ENCODE measurements at places on chromosomes 11 and 22.

- DNase-seq, result no peak
These were observed 76.3 kb downstream of the FAM168A start for GRCh38 chr11:73521621-73522020.

- DNase-seq, result no peak
These were observed 148.1 kb downstream of the DYNC2H1 start for GRCh38 chr11:103257360-103257759.

DNA sequence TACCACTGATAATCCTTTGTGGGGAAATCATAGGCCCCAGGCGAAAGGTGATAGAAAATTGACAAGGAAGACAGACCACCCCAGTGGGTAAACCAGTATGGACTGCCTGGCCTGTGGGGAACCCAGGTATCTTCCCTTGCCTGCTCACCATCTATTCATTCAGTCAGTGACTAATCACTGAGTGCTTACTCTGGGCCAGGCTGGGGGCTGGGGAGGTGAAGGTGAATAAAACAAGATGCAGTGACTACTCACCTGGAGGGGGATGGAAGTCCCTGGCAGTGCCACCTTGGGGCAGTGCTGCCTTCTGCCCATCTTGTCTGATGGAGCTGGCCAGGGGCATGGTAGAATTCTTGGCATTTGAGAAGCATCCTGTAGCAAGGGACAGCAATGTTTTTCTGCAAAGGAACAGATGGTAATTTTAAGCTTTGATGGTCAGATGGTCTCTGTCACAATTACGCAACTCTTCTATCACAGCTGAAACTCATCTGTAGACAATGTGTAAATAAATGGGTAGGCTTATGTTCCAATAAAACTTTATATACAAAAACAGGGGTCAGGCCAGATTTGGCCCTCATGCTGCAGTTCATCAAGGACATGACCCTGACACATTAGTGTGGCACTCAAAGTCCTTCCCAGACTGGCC lies 4.6 kb downstream of the ISX start:
- peak; percentile 29 for DNase-seq

DNA sequence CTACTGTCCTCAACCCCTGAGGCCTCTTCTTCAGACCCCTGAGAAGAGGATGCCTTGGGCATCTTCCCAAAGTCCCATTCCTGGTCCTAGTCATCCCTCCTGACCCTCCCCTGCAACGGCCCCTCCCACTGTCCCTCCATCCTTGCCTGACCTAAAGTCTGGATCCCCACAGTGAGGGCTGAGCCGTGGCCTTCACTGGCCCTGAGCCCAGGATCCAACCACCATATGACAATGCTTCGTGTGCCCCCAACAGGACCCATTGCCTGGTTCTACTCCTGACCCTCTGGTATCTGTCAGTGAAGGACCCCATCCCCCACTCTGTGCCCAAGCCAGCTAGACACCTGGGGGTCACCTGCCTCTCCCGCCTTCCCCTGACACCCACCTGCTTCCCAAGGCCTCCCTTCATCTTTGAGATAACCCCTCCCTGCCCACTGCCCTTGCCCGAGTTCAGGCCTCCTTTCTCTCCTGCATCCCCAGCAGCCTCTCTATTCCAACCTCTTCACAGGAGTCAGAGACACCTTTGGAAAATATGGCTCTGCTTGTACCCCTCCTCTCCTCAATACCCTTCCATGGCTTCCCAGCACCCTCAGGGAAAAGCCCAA lies 48.0 kb downstream of the LRRC32 start:
- peak; percentile 83 for DNase-seq

- no peak for DNase-seq
These were observed 123.6 kb downstream of the ADAMTS15 start for GRCh38 chr11:130571947-130572584.

- peak; percentile 40 for DNase-seq
These were observed 130.8 kb downstream of the WT1 start for GRCh38 chr11:32304521-32304920.

DNA sequence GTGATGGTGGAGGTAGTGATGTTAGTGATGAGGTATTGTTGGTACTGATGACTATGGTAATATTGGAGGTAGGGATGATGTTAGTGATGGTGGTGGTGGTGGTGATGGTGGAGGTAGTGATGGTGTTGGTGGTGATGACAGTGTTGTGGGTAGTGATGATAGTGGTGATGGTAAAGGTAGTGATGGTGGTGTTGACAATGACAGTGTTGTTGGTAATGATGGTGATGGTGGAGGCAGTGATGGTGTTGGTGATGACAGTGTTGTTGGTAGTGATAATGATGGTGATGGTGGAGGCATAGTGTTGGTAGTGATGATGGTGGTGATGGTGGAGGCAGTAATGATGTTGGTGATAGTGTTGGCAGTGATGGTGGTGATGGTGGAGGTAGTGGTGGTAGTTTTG lies 65.1 kb downstream of the MYO7A start:
- no peak for DNase-seq

DNA sequence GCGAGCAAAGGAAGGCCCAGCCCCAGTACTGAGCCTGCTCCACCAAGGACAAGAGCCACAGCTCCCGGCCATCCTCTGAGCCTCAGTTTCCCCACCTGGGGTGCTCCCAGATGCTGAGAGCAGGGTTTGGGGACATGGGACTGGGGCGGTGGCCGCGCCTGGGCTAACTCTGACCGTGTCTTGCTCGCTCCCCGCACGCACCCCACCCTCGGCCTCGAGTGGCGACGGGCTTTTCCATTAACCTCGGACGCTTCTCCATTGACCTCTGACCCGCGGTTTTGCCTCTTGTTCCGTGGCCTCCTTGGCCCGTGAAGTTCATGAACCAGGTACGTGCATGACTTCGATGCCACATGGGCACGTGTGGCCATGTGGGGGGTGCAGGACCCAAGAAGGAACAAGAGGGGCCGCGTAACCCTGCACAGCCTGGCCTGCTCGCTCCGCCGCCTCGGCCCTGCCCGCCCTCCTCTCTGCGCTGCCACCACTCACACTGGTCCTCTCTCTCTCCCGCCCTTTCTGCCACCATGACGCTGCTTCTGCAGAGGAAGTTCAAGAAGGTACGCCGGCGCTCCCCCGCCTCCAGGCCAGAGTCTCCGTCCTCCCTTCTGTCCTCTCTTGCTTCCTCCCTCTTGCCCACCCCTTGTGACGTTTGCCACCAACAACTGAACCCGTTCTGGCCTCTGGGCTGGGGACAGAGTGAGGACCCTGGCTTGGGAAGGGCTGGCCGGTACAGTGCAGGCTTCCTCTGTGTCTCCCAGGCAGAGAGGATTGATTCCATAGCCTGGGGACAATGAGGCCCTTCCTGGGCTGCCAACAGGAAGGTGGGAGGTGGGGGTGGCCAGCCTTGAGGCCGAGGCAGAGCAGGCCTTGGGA lies 6.9 kb downstream of the TNNT3 start:
- DNase-seq, result no peak

- DNase-seq, result no peak
These were observed 335.3 kb upstream of the SYN3 start for GRCh38 chr22:33393432-33393831.

DNA sequence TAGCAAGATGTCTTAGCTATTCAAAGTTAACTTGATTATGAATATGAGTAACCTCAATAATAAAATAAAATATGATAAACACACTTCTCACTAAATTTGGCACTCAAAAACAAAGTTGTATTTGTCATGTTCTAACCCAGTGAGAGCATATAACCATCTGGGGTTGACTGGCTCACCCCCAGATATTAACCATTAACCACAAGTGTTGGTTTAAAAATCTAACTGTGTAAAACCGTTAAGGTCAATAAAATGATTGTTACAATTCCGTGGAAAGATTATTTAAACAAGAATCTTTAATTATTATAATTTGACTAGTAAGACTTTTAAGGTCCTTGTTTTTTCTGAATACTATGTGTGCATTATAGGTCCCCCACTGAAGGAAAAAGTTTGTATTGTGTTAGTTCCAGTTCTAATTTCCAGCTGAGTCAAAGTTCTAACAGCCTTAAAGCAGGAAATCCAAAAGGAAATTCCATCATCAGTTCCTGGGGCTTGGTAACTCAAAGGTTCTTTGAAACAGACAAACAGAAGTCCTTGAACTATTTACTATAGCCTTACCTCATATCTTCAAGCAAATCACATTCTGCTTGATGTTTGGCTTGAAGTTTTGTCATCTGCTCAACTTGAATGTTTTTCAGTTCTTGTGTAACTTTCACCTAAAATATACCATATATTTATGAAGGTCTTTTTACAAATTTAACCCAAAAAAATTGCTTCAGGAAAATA lies 2.5 kb downstream of the FCHSD2 start:
- DNase-seq, result no peak

DNA sequence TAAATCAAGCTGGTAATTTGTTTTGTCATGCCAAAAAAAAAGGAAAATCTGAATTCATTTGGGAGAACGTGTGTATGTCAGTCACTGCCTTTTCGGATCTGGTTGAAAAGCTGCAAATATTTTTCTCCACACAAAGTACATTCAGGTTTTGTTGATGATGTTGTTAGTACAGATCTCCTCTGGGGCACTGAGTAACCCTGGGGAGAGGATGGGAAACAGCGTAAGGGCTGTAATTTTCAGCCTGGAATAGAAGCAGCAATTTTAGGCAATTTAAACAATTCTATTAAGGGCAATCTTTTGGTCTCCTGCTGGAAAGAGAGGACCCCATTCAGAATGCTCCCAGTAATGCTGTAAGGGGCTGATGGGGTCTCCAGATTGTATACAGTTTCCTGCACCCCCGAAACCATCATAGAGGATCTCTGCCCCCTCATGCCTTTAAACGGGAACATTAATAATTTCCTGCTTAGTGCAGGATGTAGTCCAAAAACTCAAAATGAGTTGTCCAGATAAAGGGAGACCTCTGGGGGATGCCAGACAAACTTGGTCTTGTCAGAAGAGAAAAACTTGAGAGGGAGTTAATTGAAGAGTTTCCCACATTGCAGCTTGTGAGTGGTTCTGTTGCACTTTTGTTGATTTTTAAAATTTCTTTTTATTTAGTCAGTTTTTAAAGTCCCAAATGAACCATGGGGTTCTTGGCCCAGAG lies 132.3 kb downstream of the COMMD9 start:
- no peak for DNase-seq

- no peak for DNase-seq
These were observed 4.2 kb upstream of the LRRC32 start for GRCh38 chr11:76674517-76675400.

DNA sequence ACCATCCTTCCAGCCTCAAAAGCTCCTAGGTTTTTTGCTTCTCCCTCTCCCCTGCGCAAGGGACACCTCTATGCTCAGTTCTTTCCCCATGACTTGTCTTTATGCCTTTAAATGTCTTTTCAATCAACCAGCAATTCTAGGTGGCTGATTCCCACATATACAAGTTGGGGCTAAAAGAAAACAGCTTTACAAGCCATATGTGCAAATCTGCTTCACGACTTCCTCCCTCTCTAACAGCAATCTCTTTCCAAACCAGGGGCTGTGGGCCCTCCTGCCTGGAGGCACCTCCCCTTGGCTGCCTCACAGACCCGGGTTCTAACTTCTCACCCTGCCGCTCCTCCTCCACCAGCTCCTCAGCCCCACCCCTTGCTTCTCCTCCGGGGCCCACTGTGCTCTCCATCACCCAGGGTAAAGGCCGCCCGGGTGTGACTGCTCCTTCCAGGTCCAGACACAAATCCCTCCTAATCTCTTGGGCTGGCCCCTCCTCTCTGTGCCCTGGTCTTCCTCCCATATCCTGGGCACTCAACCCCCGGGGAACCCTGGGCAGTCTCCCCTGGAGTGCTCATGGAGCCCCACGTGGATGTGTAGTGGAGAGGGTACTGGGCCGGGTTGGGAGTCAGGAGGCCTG lies 14.1 kb downstream of the TMPRSS13 start:
- no peak for DNase-seq

DNA sequence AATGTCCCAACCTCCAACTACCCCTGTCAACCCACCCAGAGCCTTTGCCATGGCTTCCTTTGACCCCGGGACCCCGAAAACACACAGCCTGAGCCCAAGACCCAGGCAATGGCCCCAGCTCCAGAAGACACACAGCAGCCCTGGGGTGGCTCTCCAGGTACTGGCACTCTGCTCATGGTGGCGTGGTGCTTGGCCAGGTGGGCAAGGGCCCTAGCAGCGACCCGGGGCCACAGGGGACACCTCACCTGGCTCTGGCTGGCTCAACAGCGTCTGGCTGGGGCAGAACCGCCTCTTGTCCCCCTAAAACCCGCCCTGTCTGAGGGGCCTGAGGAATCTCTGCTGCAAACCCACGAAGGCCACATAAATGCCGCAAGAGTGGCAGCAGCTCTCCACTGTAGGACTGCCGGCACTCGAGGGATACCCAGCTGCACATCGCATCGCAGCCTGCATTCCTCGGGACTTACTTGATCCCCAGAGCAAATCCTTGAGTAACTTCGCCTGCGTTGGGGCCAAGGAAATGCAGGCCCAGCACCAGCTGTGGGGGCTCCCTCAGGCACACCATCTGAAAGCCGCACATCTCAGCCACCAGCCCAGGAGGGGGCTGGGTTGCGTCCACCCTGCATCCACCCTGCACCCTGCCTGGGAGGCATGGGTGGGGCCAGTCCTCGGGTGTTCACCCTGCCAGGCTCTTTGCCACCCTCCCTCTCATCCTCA lies 23.1 kb upstream of the GNB1L start:
- peak; percentile 80 for DNase-seq

DNA sequence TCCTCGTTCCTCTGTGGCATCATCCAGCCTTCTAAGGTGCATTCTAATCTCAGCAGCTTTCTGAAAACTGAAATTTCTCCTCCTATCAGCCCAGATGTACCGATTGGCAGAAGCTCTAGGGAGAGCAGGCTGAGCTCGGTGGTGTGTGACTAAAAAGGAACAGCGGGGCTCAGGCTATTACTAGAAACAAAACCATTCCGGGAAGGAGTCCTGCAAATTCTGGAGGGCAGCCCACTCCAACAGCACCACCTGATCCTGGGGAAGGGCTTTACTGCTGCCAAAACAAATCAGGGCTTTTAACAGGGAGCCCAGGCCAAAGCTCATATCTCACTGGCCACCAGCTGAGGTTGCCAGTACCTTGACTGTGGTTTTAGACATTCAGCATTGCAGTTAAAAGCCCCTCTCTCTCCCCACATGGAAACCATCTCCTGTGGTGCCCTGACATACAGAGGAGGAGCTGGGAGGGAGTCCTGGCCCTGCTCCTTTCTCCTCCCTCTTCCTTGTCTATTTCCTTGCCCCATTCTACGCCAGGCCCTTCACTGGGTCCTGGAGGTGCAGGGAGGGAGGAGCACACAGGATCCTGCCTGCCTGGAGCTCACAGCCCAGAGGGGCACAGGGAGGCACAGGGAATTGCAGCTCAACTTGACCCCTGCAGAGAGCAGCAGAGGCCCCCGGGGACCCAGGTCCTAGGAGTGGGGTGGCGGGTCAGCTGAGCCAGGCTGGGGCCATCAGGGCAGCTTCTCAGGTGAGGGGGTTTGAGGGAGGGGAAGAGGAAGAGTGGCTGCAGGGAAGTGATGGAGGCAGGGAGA lies 889 bp downstream of the PLAAT4 start:
- no peak for DNase-seq

DNA sequence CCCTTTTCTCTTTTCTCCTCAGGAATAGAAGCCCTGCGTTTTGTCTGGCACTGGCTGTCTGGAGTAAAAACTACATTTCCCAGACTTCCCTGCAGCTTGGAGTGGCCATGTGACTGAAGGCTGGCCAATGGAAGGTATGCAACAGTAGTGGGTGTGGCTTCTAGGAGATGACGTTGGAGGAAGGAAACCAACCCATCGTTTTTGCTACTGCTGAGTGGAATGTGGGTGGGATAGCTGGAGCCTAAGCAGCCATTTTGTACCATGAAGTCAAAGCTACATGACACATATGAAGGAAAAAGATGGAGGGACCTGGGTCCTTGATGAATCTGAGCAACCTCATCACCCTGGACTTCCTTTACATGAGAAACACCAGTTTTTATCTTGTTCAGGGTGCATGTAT lies 19.6 kb downstream of the FGF3 start:
- no peak for DNase-seq
